Keratinocyte (primary cell): ENCODE measurements at places on chromosomes 3 and 15. TPM values are rescaled to one million over a fixed set of nuclear protein-coding genes. Genes with fewer than 3 reads are reported as not detected.

Gene VILL
- 2.1 to 2.8 TPM (median 2.1 TPM) in 3 replicates for polyA plus RNA-seq

Gene SLC24A5
- 0.04 TPM in 1 of 3 replicates, not detected in the others for polyA plus RNA-seq

Gene EIF2B5
- 31.9 to 37.9 TPM (median 33.7 TPM) in 3 replicates for polyA plus RNA-seq

Gene STRIT1
- not detected in 3 replicates for polyA plus RNA-seq

DNA sequence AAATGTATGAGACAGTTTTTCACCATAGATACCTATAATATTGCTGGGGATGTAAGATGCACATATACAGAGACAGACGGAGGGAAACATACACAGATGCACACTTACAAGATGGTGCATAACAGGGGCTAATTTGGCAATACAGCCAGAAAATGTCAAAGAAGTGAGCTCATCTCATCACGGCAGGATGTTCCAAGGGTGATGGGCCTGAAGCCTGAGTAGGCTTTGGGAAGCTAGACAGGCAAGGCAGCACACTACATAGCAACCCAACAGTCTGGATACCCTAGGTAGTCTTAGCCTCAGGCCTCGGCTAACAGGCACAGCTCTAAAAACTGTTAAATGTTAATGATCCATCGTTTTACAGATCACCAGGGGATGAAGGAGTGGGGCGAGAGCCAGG is 148.5 kb downstream of the OSBPL10 start:
- DNase-seq: no peak

DNA sequence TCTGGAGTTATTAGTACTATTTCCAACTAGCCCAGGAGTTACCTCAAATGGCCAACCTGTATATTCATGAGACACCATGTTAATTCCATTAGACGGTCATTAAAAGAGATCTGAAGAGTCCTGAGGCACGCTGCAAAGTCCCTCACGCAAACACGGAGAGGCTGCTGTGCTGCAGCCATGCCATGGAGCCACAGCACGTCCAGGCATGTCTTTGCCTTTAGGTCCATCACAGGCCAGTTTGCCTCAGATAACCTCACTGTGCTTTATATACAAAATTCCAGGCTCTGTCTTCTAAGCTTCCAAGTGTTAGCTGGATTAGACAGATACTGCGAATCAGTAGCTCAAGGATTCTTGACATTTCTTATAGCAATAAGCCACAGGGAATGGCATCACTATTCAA is 9.8 kb upstream of the PLAAT1 start:
- DNase-seq: no peak

- no peak for DNase-seq
Observed at GRCh38 chr3:9552252-9552999, 1.2 kb downstream of the LHFPL4 start.

DNA sequence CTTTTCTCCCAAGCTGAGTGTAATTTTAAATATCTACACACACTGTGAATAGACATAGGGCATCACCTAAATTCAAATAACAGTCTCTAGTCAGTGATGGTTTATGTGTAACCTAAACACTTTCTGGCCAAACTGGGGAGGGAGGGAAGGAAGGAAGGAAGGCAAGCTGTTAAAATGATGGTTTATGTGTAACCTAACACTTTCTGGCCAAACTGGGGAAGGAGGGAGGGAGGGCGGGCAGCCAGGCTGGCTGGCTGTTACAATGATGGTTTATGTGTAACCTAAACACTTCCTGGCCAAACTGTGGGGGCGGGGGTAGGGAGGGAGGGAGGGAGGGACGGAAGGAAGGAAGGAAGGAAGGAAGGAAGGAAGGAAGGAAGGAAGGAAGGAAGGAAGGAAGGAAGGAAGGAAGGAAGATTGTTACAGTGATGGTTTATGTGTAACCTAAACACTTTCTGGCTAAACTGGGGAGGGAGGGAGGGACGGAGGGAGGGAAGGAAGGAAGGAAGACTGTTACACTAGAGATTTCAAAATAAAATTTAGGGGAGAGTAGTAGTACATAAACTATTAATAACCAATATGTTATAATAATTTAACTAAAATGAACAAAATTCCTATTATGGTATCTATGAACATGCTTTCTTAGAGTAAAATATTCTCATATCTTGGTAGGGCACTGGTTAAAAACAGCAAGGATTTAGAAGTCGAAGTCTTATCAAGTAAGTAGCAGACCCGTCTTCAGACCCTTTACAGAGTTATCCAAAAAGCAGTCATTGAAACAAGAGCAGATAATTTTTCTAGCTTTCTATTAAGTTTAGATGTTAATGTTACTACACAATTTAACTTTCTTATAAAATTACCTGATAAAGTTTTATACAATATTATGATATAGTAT is 148.1 kb downstream of the LMLN start:
- DNase-seq: no peak

DNA sequence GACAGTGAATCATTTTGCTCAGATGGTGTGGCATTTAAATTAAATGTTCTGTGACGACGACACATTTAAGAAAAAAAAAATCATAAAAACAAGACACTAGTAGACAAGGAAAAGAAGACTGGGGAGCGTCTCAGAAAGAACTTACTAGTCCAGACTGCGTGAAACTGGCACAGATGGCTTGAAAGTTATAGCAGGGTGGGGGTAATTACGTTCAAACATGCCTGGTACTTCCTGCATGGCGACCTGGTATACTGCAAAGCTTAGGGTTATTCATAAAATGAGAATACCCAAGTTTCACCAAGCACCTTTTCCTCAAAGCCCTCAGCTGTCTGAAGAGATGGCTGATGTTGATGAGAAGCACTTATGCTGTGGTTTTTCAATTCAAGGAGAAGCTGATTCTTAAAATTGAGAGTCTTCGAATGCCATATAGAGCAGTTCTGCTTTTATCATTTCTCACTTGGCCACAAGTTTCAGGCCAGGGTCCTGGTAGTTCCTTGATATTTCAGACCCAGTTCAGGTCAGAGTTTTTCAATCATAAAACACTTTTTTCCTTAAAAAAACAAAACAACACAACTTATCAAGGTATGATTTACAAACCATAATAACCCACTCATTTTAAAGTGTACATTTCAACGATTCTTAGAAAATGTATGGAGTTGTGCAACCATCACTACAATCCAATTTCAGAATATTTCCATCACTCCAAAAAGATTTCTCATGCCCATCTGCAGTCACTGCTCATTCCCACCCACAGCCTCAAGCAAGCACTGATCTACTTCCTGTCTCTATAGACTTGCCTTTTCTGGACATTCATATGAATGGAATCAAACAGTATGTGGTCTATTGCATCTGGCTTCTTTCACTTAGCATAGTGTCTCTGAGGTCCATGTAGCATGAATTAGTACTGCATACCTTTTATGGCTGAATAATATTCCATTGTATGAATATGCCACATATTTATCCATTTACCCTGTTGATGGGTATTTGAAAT is 24.7 kb downstream of the PCOLCE2 start:
- DNase-seq: no peak

GRCh38 chr3:153714588-153715290 is 406.5 kb upstream of the ARHGEF26 start:
- DNase-seq: no peak

DNA sequence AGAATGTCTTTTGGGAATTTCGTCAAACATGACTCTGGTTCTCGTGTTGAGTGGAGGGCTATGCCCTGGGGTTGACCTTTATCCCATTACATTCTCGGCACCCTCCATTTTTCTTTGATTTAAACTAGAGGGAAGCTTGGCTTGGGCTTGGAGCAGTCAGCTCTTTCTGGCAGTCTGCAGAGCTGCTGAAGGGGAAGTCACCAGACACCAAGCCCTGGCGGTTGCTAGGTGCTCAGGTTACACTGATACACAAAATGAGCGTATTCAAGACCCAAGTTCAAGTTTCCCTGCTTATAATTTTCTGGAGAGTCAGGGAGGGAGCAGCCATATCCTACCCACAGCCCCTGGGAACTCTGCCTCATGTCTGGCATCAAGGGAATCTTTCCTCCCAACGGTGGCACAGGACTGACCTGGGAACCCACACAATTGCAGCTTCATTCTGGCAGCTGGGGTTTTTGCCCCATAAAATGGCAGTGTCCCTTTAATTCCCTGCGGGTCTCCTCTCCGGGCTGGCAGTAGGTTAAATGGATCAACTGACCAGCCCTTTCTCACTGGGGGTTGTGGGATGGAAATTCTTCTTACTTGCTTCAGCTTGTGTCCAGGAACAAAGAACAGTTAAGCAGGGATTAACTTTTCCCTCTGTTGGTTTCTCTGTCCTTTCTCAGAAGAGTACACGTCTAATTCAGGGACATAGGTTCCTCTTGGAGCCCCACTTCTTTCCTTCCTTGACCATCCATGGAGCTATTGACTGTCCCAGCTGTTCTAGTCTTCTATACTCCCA is 110.0 kb upstream of the DLG1 start:
- no peak for DNase-seq
